ENCODE measurements at places on chromosomes 6 and 20. TPM values are rescaled to one million over a fixed set of nuclear protein-coding genes. Genes with fewer than 3 reads are reported as not detected.

DNA sequence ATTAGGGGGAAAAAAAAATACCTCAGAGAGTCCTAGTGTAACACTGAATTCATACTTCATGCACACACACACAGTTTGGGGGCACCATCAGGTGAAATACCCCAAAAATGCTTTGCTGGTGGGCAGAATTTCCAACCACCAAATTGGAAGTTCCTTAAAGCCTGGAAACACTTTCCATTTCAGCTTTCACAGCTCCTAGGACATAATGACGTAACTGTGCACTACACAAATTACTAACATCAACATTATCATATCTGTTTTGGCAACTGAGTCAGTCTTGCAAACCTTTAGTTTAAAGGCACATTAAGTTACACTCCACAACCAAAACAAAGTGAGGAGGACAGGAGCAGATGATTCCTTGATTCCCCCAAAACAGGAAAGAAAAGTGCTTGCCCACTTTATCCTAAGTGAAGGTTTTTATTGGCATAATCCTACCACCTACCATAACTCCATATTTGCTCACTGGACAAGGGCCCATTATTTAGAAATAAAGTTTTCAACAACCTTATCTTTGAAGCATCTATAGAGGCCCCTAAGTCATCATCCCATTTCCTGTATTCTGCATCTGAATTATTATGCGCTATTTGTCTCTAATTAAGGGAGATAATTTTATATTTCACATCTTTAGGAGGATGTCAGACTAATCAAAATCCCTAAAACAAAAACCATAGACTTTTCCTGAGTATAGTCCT is 3.4 kb downstream of the MBOAT1 start:
- DNase-seq, result no peak
- H3K4me1 ChIP-seq, result peaks cover 84% of the 10 kb centered on the region
- H3K4me3 ChIP-seq, result no peak overlapping the region
- H3K36me3 ChIP-seq, result peaks cover 12% of the 10 kb centered on the region
- H3K27ac ChIP-seq, result no peak overlapping the region
- no peaks in the 10 kb centered on the region for H3K27me3 ChIP-seq

GRCh38 chr20:36270744-36271638 is 34.7 kb downstream of the AAR2 start:
- no peaks in the 10 kb centered on the region for H3K4me1 ChIP-seq
- H3K27ac ChIP-seq, result no peak overlapping the region
- peaks cover 15% of the 10 kb centered on the region for H3K27me3 ChIP-seq
- no peak for DNase-seq
- H3K4me3 ChIP-seq, result no peak overlapping the region

GRCh38 chr6:112155886-112156285 is 68.5 kb downstream of the FAM229B start:
- no peak for DNase-seq
- peaks cover 19% of the 10 kb centered on the region for H3K4me1 ChIP-seq
- no peaks in the 10 kb centered on the region for H3K36me3 ChIP-seq
- H3K4me3 ChIP-seq, result no peak overlapping the region
- H3K27me3 ChIP-seq, result peaks cover 50% of the 10 kb centered on the region

DNA sequence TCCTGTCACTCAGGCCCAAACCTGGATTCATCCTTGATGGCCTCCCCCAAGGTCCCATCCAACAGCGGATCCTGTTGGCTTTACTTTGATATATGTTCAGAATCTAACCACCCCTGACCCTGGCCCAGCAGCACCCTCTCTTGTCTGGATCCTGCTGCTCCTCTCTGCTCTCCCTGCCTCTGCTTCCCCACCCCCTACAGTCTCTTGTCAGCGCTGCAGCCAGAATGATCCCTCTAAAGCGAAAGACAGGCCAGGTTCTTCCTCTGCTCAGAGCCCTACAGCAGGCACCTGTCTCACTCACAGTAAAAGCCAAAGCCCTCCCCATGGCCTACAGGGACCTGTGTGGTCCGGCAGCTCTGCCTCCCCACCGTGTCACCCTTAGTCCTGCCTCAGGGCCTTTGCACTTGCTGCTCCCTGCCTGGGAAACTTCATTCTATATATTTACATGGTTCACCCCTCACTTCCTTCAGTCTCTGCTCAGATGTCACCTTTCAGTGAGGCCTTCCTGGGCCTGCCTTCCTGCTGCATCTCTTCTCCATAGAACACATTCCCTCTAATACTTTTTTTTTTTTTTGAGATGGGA is 37.4 kb upstream of the KCNB1 start:
- H3K4me3 ChIP-seq, result no peak overlapping the region
- no peak overlapping the region for H3K27ac ChIP-seq
- peaks cover 7% of the 10 kb centered on the region for H3K4me1 ChIP-seq
- no peak for DNase-seq
- peaks cover 14% of the 10 kb centered on the region for H3K27me3 ChIP-seq

Gene TDP2
- 45.7 TPM for total RNA-seq

Data from activated CD8-positive, alpha-beta memory T cell treated with anti-CD3 and anti-CD28 coated beads, Interleukin-2, amount 10 ng/mL, durations not matched to agents 7 days and 5 days (primary cell).